ENCODE measurements at places on chromosomes 13 and 19. TPM values are rescaled to one million over a fixed set of nuclear protein-coding genes. Genes with fewer than 3 reads are reported as not detected.

DNA sequence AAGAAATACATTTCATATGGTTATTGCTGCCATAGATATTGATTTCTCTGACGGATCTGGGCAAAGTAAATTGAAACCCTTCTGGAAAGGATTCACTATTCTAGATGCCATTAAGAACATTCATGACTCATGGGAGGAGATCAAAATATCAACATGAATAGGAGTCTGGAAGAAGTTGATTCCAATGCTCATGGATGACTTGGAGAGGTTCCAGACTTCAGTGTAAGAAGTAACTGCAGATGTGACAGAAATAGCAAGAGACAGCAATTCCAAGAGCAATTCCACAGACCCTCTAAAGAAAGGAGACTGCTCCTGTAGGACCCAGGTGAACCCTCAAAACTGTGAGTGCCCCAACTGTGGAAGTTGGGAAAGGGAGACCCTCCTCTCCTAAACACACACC lies 30.9 kb upstream of the KCTD12 start:
- DNase-seq, result no peak

DNA sequence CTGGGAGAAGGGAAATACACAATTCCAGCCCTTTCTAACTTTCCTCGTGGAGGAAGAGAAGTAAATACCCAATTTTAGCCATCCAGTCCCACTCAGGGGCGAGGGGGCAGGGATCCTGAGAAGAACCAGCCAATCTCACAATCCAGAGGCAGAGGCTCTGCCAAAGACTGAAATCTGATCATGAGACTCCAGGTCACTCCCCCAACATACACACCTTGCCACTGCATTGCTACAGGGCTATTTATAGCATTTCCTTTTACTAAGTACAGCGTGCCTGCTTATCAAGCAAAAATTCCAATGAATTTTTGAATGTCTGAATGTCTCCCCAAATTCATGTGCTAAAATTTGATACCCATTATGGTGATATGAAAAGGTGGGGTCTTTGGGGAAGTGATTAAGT lies 1687.5 kb downstream of the EFNB2 start:
- DNase-seq, result no peak

GRCh38 chr13:74203576-74203975 lies 69.4 kb upstream of the KLF12 start:
- DNase-seq, result no peak

- DNase-seq, result peak; percentile 73
Measured at GRCh38 chr19:43755256-43755801, 567 bp upstream of the SMG9 start.

- peak; percentile 95 for DNase-seq
Measured at GRCh38 chr19:11355160-11356073, at the start of gene PLPPR2. PLPPR2 (plus strand) TSS chr19:11355432; CDS start chr19:11357674, 2,242 bp downstream.

DNA sequence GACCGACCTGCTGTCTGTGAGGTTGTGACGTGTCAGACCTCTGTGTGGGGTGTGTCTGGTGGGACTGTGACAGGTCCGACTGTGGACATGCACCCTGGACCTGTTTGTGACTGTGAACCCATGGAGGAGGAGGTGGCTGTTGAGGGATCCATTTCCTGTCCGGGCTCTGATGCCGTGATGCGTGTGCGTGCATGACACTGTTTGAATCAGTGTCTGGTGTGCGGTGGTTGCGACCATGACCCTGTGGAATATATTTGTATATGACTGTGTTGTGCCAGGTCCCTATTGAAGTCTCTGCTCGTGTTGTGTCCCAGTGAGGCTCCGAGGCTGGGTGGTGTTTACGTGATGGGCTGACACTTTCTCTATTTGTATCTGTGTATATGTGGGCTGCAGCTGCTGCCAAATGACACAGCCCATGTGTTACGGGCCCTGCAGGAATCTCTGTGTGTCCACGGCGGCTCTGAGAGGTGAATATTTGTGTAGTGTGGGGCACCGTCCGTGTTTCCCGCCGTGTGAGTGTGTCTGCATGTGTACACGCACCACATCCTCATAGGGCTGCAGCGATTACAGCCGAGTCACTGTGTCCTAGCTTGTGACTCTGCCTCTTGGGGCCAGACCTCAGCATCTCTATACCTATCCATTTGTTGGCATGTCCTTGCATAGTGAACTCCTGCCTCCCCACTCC lies 18.3 kb downstream of the CCDC97 start:
- DNase-seq, result peak; percentile 21

- DNase-seq, result no peak
Measured at GRCh38 chr13:109684824-109685202, 101.6 kb downstream of the IRS2 start.

- DNase-seq, result no peak
Measured at GRCh38 chr19:10764340-10764894, 46.5 kb downstream of the DNM2 start.

DNA sequence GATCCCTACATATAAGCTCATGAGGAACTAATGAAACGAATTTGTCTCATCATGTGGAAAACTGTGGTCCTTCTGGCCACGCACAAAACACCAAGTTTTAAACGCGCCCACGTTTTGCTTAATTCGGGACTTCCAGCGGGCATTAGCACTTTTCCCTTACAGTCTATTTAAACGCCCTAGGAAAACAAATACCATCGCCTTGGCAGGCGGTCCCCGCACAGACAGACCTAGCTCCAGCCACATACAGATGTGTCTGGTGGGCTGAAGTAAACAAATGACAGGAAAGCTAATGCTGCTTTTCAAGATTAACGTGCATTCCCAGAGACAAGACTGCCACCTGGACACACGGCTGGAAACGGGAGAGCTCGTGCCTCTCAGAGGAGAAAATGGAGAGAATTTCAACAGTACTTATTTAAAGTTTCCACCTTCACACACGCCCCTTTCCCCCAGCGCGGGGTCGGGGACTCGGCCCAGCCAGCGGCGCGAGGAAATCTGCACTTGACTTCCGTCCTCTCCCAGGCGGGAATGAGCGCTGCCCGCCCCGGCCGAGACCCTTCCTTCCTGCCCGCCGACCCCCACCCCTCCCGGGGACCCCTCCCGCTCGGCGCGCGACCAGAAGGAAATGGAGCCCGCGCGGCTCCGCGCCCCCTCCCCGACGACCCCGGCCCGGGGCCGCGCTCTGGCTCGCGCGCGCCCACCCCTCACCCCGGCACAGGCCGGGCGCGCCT lies 931 bp downstream of the USP12 start:
- peak; percentile 32 for DNase-seq

DNA sequence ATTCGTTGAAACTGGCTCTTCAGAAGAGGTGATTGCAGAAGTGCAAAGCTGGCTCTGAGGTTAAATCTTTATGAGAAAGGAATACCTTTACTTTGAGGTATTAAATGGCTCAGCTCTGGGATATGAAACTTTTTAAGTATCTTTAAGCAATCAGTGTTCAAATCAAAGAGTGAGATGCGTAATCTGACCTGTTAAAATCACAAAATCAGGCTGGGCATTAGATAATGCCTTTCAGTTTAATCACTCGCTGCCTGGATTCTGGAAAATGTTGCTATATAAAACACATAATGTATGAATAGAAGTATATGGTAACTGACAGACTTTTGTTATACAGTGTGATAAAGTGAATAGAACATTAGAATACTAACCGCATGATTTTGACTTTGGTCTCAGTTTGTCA lies 2.0 kb upstream of the DGKH start:
- no peak for DNase-seq

DNA sequence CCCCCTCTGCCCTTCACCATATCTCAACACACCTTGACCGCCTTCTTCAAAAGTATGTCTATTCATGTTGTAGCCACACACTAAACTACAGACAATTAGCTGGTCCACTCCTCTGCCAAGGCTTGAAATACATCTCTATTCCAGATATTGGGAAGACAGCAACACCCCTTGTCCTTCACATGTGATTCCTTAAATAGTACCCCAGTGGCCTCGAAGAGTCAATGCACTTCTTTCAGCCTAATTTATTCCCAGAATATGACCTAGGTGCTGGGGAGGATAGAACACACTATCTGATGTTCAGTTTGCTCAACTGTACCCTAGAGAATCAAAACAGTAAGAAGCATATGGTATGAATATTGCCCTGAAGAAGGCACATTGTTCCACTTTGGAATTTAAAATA lies 82.4 kb upstream of the DACH1 start:
- DNase-seq, result no peak

GRCh38 chr19:670609-671075 lies 5.5 kb upstream of the FSTL3 start:
- no peak for DNase-seq

DNA sequence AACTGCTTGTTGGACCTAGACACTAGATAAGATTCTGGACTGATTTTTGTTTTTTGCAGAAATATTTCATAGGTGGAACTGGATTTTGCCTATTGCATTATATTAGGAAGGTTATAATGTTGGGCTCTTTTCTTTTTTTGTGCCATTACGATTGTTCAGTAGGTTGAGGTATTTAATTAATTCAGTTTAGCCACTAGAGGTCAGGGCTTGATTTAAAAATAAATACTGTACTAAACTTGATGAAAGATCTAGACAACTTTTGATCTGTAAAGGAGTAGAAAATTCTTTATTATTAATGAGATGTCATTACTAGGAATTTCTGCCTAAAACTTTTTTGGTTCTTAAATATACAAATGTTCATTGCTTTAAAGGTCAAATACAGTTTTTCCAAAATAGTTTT lies 15.2 kb upstream of the SUPT20H start:
- DNase-seq, result no peak

DNA sequence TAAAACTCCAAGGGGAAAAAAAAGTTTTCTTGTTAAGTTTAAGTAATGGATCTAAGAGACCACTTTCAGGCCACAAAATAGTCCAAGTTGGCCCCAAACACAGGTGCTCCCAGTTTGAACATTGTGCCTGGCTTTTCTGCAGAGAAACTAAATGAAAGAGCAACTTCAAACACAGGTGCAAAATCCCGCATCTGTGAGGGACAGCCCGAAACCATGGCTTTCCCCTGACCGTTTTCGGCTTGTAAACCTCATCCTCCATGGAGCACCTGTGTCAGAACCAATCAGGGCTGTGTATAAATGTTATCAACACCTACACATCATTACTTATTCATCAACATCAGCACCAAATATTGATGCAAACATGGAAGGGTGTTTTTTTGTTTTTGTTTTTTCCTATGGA lies 126.8 kb upstream of the OBI1 start:
- no peak for DNase-seq

- DNase-seq, result no peak
Measured at GRCh38 chr13:73900591-73900990, 233.6 kb downstream of the KLF12 start.

DNA sequence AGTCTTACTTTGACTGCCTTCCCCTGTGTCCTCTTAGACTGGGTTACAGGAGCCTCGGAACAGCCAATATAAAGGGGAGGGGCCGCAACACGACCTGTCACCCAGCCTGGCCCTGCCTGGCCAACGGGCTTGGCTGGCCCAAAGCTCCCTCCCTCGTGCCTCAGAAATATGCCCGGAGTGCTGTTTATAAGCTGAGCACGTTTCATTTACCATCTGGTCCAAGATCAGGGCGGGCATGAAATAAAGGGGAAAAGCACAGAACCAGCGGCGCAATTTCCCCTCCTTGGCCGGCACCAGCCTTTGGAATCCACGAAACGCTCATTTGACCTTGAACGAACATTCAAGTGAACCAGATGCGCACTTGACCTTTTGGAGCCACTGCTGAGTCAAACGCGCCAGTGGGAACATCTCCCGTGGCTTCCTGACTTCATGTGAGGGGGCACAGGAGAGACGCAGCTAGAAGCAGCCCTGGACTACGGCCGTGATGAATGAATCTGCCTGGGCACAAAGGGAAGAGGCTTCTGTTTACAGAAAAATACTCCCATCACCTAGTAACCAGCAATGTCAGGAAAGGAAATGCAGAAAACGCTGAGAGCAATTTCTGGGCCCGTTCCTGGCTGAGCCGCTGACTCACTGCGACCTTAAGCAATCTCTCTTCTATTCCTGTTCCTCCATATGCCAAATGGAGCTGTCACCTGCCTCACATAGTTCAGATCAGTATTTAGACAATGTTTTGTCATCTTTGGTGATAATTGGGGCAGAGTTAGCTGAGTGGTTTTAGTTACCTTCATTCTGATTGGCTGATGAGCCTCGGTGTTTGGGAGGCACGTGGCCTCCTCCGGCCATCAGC lies 53.3 kb downstream of the RFX2 start:
- peak; percentile 50 for DNase-seq

- DNase-seq, result peak; percentile 46
Measured at GRCh38 chr13:46321494-46322225, 65.4 kb downstream of the RUBCNL start.

DNA sequence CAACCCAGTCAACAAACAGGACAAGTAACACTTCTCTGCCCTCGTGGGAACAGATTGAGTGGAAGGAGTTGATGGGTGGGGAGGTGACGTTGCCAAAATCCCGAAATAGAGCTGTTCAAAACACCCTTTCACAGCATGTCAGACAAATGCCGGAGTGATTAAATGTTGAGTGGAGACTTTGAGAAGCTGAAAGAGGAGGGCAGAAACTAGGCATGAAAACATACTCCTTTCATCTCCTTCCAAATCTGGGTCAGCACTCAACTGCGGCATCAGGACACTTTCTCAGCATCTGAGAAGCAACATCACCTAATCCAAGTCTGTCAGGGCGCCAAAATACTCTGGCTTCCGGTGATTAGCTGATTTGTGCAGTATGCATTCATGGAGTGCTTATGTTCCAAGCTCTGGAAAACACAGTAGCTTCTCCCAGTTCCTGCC lies 51.5 kb upstream of the MRI1 start:
- DNase-seq, result no peak

DNA sequence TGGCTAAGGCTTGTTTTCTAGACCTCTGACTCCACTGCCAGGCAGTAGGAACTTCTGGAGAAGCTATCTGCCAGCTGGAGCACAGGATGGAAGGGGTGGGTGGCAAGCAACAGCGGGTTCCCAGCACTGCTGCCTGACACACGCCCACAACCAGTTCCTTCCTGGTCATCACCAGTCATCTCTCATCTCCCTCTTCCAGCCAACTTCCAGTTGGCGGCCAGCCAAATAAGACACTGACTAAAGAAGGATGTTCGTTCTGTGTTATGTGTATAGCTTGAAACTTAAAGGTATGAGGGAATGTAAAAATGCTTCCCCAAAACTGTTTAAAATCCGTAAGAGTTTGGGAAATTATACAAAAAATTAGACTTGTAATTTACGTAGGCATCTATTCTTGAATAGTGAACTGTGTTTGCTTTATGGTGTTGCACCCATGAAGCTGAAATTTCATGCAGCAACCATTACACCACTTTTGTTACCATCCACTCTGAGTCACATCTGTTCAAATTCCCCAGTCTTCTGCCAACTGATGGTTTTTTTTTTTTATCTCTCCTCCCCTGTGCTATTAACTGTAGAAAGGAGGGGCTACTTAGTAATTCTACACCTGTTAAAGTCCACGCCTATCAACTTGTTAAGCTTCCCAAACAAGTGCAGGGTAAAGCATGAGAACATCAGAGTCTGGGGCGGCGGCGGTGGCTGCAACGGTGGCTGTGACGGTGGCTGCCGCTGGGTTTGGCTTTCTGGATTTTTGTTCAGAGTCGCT lies 86.2 kb upstream of the FRY start:
- no peak for DNase-seq

The LHB gene
- total RNA-seq, result not detected

The AXL gene
- 3.0 TPM for total RNA-seq

The CYP2A6 gene
- 0.31 TPM for total RNA-seq

The GIPC3 gene
- total RNA-seq, result 3.9 TPM

The PSG6 gene
- not detected for total RNA-seq

The CYP2F1 gene
- not detected for total RNA-seq

The IL17D gene
- total RNA-seq, result 0.11 TPM
